ENCODE measurements at places on chromosomes 3 and 15.
A peak's percentile ranks its signal among the peaks of the same experiment; 100 is the strongest.

GRCh38 chr3:66486646-66487045, 14.2 kb downstream of the LRIG1 start:
- DNase-seq = peak; percentile 85

- no peak for DNase-seq
Observed at GRCh38 chr3:138459619-138460535, 25.5 kb downstream of the ESYT3 start.

DNA sequence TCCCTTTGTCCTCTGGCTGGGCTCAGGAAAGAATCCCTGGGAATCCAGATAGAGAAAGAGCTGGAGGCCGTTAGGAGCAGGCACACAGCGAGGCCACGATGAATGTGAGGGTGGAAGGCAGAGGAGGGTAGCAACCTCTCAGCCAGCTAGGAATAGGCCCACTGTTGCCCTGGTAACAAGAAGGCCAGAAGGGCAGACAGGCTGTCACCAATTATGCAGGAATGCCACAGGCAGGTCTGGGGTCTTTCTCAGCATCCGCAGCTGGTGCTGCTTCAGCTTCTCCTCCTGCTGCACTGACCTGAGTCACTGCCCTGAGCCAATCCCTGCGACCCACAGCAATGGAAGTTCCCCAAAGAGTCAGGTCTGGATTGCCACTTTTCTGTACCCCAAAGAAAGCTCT, 62.8 kb upstream of the C3orf80 start:
- DNase-seq = no peak

GRCh38 chr3:177245250-177245649, 48.0 kb upstream of the TBL1XR1 start:
- DNase-seq = no peak

- no peak for DNase-seq
Observed at GRCh38 chr3:135690664-135691063, 274.9 kb upstream of the PPP2R3A start.

- peak; percentile 81 for DNase-seq
Observed at GRCh38 chr3:190517687-190518086, 3.8 kb downstream of the IL1RAP start.

GRCh38 chr3:194797555-194798250, 112.0 kb downstream of the FAM43A start:
- DNase-seq = no peak

DNA sequence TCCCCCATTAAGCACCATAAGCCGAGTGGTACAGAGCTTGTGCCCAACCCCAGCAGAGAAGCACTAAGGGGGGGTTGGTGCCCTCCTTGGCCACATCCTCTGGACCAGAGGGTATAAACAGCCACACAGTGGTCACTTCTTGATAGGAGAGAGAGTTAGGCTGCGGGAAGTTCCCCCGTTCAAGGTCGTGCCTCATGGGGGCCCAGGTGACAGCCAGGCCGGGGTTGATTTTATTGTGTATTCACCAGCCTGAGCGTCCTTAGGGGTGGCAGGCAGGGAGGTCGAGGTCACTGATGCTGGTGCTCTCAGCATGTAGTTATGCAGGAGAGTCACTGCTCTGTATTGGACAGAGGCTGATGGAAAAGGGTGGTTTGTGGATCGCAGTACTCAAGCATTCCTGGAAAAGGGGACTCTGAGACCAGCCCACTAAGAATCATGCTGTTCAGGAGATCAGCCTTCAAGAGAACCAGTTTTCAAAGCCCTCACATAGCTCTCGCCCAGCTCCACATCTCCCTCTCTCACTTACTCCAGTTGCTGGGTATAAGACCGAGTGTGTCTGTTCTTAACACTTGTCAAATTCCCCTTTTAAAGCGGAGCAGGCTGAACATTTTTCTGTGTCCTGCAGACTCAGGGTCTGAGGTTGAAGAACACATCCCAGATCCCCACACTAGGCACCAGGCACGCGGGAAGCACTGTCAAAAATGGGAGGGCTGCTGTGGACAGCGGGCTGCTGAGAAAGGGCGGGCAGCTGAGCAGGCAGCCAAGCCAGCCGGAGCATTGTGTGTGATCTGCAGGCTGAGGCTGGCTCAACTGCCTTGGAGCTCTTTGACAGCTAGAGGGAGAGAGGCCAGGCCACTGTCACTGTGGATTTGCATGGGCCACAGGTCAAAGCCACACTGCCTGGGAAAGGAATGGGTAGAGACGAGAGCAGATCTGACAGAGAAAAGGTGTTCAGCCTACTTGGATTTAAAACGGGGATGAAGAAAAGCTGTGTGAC, 279.3 kb upstream of the LRRFIP2 start:
- DNase-seq = no peak

DNA sequence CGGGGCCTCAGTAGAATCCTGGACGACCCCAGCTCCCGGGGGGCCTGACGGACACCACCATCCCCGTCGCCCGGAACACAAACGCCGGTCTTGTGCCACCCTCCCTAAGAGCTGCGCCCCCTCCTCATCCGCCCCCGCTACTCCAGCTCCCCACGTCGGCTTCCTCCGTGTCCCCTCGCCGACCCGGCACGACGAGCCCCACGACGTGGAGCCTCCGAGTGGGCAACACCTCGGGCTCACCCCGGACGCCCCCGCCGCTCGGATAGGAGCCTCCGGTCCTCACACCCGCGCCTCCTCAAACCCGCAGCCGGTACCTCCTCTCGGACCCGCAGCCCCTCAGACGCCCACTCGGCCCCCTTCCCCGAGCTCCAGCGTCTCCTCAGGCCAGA, 525 bp downstream of the NPTN start:
- no peak for DNase-seq

- DNase-seq = peak; percentile 33
Observed at GRCh38 chr3:197791892-197792647, 1.0 kb downstream of the LRCH3 start.
